ENCODE measurements at places on chromosomes 2 and 18.

DNA sequence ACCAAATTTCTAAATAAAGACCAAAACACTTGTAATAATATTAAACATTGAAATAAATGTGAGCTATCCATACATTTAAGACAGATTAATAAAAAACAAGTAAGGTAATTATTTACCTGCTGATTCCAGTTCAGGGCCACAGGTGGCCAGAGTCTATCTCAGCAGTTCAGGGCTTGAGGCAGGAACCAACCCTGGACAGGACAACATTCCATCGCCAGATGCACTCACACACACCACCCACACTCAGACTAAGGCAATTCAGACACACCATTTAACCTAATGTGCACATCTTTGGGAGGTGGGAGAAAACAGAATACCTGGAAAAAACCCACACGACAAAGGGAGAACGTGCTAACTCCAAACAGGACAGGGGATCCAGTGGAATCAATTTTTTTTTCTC, 14.1 kb upstream of the WDSUB1 start:
- no peak for DNase-seq

DNA sequence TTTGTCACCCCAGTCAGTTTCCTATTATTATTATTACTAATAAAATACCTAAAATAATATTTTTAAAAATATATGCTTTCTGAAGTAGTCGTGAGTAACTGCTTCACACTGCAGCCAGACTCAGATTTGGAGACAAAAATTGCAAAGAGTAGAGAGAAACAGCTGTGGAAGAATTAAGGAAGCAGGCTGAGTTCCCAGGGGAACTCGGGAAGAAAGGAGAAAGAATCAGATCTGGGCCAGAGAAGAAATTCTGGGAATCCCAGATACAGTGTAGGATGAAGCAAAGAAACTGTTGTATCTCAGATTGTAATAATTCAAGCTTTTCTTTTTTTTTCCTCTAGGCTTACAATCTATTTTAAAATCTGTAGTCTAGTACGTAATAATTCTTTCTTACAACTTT, 182.3 kb downstream of the FTCDNL1 start:
- no peak for DNase-seq

DNA sequence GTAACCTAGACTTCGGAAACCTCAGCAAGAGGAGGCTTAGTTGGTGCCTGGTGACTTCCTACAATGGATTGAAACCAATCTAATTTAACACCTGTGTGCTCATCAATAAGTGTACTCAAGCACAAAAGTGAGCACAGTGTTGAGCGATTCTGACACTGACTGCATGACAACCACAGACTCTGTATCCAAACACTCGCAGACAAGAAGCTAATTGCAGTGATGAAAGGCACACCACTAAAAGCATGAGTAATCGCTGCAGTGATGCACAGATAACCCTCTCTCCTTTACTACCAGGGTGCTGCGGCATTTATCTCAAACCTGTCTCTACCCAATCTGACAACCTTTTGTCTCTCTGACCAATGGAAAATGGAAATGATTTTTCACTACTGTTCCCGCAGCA, 168.1 kb downstream of the AFF3 start:
- no peak for DNase-seq

DNA sequence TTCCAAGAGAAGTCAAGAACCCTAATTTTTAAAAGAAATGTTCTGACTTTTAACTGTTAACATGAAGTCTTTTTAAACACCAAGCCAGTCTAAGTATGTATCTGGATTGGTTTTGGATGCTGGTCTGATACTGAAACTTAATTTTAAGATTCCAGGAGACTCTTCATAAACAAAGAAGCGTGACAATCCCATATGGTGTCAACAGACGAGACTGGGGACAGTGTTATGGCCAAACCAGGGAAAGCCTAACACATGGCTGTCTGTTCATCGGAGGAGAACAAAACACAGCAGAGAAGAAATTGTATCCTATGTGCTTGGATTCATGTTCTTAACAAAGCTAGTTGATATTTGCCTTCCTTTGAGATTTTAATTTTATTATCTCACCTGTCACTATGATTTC, 80.5 kb upstream of the UPP2 start:
- DNase-seq = no peak

DNA sequence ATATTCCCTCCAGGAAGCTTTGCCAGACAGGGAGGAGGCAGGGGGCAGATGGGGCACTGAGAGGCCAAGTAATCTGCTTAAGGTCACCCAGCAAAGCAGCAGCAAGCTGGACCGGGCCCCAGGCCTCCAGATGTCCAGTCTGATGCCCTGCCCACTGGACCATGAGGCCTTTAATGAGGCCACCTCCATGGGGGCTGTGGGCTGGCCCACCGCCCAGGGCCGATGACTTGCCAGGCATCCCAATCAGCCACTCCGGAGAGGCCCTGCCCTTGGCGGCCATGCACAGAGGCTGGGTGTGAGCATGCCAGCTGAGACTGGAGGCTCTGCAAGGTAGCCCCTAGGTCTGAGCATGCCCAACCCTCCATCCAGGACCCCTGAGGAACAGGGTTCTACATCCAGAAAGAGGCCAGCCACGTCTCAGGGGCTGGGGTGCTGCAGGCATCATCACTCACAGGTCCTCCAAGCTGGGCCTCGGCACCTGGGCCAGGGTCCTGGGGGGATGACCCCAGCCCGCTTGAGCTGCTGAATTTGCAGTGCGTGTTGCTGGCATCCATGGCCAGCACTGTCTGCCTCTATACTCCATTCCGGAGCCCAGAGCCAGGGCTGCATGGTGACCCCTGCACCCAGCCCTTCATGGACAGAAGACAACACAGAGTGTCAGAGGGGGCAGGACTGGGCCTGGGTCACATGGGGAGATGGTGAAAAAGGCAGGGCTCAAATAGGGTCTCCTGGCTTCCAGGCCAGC, 164.2 kb downstream of the INHBB start:
- no peak for DNase-seq

DNA sequence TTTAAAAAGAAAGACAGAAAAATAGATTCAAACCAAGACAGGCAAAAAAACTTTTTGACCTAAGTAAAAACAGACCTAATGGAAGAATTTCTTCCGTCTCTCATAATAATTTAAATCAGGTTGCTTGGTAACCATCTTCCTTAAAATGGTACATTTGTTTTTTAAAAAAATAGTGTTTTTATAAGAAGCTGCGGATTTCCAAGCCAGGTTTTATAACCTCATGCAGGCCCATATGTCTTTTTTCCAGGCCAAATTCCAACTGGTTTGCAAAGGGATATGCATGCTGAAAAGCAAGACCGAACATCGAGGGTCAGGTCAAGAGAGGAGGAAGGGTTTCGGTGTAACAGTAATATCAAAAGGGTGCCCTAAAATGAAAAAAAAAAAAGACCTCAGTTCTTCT, 172.9 kb downstream of the MAIP1 start:
- DNase-seq = no peak

GRCh38 chr18:46748466-46748865, 8.4 kb downstream of the ST8SIA5 start:
- no peak for DNase-seq

DNA sequence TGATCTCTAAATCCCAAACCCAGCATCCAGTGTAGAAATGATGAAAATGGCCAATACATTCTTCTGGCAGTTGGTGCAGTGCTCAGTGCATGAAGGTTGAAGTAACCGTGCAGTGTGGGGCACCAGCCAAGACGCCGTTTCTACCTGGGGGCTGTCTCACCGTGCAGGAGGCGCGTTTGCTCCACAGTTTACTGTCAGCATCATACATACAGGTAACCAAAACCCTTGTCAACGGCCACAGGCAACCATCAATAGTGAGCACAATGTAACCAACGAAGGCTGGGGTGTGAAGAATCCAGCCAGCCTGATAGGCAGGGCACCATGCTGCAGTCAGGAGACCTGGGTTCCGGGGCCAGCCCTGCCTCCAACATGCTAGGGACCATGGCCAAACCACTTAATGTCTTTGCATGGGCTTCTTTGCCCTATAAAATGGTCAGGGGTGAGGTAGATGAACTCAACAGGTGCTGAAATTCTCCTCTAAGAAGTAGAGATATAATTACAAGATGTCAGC, 127.5 kb upstream of the ID2 start:
- DNase-seq = no peak

DNA sequence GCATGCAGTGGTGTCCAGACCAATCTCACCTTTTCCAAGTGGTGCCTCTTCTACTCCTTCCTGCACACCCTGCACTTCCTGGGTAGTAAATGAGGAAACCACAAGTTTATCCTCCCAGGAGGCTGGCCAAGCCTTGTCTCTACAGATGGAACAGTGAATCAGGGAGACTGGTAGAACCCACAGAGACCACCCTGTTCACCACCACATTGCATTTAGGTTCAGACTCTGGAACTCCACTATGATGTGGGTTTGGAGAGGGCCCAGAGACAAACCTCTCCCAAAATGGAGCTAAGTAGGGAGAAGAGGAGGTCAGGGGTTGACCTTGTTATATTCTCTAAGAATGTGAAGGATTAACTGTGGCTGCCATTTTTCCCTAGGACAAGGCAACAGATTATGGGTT, 102.8 kb upstream of the FZD7 start:
- no peak for DNase-seq

DNA sequence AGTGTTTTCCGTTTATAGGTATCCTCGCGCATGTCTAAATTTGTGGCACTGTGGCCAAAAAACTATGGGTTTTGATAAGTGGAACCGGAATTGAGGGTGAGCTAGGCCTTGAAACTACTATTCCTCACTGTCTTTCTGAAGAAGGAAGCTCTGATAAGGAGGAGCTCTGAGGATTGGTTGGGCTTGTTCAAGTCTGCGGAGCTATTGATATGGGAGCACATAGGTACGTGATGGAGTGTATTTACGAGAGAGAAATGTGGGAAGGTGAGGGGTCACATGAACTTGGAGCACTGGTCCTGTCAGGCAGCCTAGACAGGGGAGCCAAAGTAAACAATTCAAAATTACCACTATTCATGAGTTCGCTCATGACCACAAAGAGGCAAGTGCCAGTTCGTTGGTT, 131.4 kb downstream of the BABAM2 start:
- DNase-seq = no peak
